Common myeloid progenitor, CD34-positive (primary cell): ENCODE measurements at places on chromosomes 12 and 14.

DNA sequence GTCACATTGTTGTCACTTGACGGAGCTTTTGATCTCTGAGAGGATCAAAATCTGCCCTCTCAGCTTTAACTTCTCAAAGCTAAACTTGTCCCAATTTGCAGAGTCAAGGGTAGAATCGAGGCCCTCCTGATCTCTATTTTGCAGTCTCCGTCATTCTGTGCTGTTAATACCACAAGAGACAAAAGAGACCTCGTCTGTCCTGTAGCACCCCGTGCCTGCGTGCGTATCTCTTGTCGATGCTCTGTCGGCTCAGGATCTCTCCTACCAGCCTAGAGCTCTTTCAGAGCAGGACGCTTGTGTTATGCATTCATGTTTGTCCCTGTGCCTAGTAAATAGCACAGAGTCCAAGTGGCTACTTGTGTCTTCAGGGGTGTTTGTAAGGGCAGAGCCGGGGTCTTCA is 5.1 kb downstream of the EVL start:
- DNase-seq: no peak

GRCh38 chr12:109632342-109632741 is 58.7 kb downstream of the MVK start:
- no peak for DNase-seq

DNA sequence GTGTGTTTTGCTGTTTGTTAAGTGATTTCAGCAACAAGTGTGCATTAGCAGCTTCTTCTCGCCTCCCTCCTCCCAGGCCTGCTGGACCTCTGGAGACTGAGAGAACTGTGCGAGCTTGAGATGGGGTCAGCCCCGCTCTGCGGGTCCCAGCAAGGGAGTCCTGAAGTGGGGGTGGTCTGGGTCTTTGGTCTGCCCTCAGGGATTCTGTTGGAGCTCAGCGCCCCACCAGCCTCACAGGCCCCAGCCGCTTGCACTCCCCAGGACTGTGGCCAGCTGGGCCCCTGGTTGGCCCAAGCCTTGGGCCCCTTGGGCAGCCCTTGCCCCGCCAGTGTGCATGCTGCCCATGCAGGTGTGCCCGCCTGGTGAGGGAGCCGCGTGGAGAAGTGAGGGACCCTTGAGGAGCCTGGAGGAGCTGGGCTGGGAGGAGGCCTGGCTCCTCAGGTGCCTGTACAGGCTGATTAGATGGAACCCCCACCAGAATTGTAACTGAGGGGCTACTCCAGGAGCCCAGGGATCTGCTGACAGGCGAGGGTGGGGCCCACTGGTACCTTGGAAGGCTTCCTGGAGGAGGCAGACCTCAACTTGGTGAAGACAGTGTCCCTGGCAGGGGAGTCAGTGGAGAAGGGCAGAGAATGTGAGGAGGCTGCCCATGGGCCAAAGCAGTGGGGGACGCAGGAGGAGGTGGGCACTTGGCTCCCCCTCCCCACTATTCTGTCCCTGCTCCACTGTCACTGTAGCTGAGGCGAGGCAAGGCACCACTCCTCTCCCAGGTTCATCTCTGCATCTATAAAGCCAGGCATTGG is 56.7 kb downstream of the BEGAIN start:
- no peak for DNase-seq

- DNase-seq: no peak
Measured at GRCh38 chr12:9326085-9326484, 117.9 kb upstream of the PZP start.

- DNase-seq: no peak
Measured at GRCh38 chr12:131131808-131132117, 178.1 kb downstream of the ADGRD1 start.

GRCh38 chr12:105060715-105061378 is 23.4 kb downstream of the ALDH1L2 start:
- no peak for DNase-seq

- no peak for DNase-seq
Measured at GRCh38 chr12:24922090-24922489, 26.8 kb downstream of the BCAT1 start.

GRCh38 chr14:93019367-93019843 is 96.3 kb downstream of the ITPK1 start:
- no peak for DNase-seq

DNA sequence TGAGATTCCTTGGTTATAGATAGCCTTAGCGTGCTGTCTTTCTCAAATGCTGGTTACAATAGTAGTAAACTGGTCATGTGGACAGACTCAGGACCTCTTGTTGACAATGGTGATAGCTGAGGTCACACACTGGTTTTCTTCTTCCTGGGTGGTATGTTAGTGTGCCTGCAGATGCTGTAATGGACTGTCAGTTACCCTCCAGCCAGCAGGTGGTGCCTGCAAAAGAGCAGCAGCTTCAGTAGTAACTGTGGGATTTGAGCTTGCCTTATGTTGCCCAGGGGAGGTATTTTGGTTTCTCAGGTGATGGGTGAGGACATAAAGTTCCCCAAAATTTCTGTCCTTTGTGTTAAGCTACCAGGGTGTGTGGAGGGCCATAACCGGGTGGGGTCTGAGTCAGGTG is 33.7 kb upstream of the SCAF11 start:
- DNase-seq: no peak

GRCh38 chr12:109018296-109018695 is 2.6 kb downstream of the SVOP start:
- DNase-seq: no peak

DNA sequence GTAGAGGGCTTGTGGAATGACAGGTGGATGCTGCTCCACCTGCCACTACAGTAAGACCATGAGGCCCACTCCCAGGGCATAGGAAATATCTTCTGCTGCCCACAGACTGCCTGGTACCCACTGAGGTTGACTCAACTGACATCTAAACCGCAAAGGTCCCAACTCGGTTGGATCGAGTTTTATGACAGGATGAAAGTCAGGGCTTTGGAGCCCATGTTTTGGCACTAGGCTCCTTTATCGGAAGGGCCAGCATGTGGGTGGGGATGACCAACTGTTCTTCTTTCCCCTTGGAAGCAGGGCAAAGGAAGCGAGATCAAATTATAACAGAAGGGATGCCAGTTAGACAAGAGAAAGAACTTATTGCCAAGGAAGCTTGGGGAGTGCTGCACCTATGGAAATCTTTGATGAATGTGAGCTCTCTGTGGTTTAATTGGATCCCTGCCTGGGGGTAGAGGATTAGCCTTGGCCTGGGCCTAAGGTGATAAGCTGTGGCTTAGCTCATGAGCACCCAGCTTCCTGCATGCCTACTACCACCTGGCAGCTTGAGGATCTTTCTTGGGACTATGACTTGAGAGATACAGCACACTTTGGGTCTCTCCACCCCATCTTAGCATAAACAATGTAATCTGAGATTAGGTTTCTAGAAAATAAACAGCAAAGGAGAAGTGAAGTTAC is 121.8 kb downstream of the KCNA5 start:
- no peak for DNase-seq

GRCh38 chr12:69355363-69356028 is 4.0 kb upstream of the YEATS4 start:
- DNase-seq: no peak

DNA sequence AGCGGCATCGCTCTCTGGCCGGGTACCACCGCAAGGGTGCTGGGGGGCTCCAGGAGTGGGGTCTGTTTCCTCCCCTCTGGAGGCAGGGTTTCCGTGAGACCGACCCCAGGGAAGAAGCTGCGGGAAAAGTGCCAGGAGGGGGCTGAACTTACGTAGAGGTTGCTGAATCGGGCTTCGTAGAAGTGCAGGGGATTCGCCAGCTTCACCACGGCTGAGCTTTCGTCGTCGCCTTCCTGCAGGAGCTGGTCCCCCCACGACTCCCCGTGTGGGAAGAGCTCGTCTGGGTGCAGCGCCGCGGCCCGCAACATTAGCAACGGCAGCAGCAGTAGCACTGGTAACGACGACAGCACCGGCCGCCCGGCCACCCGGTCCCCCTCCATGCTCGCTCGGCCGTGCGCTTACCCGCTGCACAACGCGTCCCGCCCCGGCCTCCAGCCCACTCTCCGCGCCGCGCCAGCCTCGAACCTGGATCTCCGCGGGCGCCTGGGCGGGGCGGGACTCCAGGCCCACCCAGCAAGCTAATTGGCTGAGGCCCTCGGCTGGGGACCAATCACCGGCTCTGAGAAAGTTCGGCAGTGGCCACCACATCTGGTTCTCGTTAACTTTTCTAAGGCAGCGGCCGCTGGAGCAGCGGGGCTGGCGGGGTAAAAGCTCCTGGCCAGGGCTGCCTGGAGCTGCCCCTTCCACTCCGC is at the start of gene NID2:
TSS of gene NID2 (minus strand) at position 445 of the 692 bp plus-strand sequence. CDS start at position 380, 65 bp downstream.
- DNase-seq: peak; percentile 72

GRCh38 chr12:67386869-67387565 is 117.9 kb downstream of the CAND1 start:
- DNase-seq: no peak

GRCh38 chr12:11884706-11885105 is 186.0 kb upstream of the BCL2L14 start:
- DNase-seq: peak; percentile 64

DNA sequence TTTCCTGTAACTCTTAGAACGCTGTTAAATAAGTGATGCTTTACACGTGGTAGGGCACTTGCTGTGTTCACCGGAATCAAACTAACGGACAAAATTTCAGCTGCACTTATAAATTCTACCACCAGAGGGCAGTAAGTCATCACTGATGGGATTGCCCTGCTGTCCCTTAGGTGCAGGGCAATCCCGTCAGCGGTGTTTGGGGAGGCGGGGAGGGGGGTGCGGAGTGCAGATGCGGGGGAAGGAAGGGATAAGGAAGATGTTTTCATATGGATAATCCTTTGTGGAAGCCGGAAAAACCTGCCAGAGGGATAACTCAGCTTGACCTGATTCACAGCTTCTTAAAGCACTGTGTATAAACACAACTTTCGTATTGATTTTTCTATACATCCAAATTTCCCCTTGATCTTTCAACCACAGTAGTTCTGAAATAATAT is 21.7 kb upstream of the SLC10A1 start:
- DNase-seq: peak; percentile 75

GRCh38 chr12:89468648-89469326 is 55.8 kb downstream of the GALNT4 start:
- peak; percentile 80 for DNase-seq

DNA sequence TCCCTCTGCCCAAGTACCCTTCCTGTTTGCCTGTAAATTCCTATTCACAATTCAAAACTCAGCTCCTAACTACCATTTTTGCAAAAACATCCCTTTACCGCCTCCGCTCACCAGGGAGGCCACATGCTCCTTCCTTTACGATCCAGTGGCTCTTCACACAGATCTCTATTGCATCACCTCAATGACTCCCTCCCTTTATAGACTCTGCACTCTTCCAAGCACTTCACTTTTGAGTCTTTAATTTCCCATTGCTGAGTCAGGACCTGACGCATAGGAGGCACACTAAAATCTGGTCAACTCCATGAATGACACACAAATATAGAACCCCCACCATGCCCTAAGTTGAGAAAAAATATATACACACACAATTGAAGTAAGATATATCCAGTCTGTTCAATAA is 45.9 kb downstream of the PPP1R13B start:
- DNase-seq: no peak

DNA sequence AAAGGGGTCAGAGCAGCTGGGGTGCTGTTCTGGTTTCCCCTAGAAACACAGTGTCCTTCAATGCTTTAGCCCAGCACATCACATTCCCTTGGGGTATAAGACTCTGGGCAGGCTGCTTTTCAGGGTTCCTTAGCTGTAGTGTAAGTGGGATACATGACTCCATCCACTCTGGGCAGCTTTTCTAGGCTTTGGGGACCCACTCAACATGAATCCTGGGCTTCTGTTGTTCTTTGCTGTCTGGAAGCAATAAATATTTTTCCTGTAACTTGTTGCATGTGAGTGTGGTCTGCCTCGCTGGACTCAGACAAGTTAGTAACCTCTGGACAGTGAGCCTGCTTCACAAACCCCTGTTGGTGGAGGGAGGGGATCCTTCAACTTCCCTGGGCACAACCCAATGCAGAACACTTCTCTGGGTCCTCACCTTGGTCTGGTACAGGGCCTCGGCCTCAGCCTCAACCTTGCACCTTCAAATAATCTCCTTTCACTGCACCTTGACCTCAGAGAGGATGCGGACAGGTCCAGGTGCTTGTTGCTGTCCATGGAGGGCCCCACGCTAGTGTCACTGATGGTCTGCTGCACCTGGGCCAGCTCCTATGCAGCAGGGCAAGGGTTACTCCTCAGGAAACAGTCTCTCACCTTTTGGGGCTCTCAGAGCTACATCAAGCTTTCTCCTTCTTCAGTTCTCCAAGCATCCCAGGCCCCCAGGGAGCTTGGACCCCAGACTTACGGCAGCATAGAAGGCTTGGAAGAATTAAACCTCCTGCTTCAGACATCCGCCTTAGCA is 13.5 kb upstream of the KRT73 start:
- no peak for DNase-seq

DNA sequence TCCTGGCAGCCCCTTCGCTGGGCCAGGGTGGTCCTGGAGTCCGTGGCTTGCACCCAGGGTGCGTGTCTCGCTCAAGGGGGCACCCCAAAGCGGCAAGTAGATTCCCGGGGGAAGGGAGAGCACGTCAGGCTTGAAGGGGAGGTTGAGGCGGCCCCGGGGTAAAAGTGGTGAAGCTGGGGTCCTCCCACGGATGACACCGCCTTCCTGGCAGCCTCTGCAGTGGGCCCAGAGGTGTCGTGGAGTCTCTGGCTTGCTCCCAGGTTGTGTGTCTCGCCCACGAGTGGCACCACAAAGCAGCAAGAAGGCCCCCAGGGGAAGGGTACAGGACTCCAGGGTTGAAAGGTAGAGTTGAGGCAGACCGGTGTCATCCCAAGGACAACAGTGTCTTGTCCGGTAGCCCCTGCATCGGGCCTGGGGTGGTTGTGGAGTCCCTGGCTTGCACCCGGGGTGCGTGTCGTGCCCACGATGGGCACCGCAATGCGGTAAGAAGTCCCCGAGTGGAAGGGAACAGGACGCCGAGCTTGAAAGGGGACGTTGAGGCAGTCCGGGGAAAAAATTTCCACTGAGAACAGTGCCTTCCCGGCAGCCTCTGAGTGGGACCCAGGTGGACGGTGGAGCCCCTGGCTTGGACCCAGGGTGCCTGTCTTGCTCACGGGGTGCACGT is 158.0 kb upstream of the ALG10B start:
- DNase-seq: no peak
